Smooth muscle cell of the brain vasculature (primary cell): ENCODE measurements at places on chromosomes 12 and 14.
A peak's percentile ranks its signal among the peaks of the same experiment; 100 is the strongest.

DNA sequence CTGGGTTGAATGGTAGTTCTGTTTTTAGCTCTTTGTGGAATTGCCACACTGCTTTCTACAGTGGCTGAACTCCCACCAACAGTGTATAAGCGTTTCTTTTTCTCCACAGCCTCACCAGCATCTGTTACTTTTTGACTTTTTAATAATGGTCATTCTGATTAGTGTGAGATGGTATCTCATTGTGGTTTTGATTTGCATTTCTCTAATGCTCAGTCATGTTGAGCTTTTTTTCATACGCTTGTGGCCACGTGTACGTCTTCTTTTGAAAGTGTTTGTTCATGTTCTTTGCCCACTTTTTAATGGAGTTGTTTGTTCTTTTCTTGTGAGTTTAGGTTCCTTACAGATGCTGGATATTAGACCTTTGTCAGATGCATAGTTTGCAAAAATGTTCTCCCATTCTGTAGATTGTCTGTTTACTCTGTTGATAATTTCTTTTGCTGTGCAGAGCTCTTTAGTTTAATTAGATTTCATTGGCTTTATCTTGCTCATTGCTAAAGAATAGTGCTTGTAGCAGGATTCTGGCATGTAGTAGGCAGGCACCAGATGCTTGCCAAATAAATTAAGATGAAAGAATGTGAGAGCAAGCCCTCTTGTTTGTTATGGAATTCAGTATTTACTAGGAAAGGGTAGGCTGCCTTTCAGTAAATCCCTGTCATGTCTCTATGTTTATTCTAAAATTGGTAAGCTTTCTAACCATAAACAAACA is 86.8 kb downstream of the PDE3A start:
- DNase-seq = no peak

- no peak for DNase-seq
Observed at GRCh38 chr14:77059276-77059915, 30.9 kb upstream of the IRF2BPL start.

- peak; percentile 15 for DNase-seq
Observed at GRCh38 chr12:91852634-91853033, 293.0 kb downstream of the BTG1 start.

GRCh38 chr14:36718216-36718615 is 56.6 kb downstream of the PAX9 start:
- no peak for DNase-seq

DNA sequence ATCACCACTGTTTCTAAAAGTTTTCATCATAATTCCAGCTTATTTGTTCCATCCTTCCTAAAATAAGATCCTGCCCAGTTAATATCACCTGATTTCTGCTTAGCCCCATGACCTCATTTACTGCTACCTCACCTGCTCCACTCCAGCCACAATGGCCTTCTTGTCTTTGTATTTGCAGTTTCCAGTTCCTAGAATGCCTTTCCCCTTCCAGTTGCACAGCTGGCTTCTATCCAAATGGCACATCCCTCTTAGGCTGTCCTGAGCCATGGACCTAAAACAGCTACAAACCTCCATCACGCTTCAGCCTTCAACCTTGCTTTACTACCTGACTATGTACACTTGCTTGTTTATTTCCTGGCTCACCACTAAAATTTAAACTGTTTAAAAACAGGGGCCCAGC is 6.5 kb upstream of the LGMN start:
- DNase-seq = no peak

- no peak for DNase-seq
Observed at GRCh38 chr12:60752589-60752988, 1156.8 kb downstream of the SLC16A7 start.

DNA sequence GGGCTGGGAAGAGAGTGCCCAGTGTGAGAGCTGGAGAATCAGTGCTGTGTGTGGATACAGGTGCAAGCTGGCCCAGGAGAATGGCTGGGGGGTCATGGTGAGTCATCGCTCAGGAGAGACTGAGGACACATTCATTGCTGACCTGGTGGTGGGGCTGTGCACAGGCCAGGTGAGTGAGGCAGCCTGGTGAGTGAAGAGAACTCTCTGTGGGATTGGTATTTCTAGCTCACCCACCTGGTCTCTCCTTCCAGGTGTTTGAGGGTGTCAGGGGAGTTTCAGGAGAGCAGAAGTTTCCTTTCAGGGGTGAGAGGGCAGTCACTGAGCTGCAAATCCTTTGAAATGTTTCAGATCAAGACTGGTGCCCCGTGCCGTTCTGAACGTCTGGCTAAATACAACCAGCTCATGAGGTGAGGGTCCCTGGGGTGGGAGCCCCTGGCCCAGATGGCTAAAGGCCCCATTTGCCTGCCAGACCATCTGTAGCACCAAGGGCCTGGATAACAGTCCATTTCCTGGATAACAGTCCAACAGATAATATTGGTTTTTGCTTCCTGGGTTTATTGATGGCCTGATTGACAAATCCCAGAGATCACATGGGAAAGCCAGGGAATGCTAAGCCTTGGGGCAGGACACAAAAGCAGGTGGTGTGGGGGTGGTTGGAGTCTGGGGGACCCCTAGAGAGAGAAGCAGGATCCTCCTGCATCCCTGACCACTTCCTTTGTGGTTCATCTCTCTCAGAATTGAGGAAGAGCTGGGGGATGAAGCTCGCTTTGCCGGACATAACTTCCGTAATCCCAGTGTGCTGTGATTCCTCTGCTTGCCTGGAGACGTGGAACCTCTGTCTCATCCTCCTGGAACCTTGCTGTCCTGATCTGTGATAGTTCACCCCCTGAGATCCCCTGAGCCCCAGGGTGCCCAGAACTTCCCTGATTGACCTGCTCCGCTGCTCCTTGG is 5.5 kb upstream of the ATN1 start:
- DNase-seq = no peak

DNA sequence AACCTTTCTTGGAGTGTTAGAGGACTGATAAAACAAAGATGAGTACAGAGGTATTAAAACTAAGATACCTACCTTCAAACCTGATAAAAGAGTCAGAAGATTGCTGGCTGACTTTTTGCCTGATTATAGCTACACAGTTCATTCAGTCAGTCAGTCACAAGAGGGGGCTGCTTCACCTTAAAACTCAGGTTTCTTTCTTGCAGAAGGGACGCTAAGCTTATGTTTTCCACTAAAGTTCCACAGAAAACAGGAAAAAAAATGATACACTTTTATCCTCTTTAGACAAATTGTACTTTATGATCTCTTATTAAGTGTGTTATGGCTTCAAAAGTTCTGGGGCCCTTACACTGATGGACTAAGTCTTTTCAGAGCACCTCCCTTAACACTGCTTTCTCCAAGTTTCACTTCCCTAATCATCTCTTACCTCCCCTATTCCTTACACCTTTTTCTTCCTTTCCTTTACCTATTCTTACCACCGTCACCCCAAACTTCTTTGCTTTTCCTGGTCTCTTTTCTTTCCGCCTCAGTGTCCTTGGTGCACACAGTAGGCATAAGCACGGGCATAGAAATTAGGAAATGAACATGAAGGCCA is 448.7 kb upstream of the OR4E1 start:
- no peak for DNase-seq

DNA sequence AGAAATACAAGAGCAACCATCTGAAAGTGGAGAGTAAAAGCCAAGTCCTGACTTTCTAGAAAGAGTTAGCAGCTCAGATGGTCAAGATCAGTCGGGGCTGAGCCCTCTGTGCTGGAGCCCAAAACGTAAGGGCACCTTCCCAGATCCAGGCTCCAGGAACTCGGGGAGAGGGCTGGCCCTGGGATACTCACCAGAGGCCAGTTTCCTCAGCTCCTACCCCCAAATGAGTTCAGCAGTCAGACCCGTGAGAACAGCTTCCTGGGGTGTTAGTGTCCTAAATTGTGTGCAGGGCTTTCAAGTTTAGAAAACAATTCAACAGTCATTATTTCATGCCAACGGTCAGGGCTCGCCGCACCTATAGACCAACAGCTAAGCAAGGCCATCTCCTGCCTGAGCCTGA is 147.6 kb upstream of the FKBP4 start:
- no peak for DNase-seq

DNA sequence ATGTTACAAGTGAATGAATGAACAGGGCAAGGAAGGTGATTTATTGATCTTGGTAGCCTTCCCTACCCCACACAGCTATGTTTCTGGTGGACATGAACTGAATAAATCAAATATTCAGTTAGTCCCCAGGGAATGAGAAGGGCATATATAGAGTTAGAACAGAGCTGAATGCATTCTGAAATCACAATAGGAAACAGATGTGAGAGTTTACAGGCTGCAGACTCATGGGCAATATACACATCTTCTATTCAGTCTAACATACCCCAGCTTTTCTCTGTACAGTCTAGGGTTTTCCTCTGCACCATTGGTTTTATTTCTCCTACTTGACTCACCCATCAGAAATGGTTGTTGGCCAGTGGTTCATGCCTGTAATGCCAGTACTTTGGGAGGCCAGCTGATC is 7.3 kb upstream of the STX2 start:
- DNase-seq = no peak

- DNase-seq = no peak
Observed at GRCh38 chr12:47982311-47982710, 18.9 kb downstream of the TMEM106C start.

GRCh38 chr12:7994731-7995205 is 37.7 kb upstream of the FOXJ2 start:
- DNase-seq = peak; percentile 36

- DNase-seq = no peak
Observed at GRCh38 chr12:79407671-79408622, 282.8 kb downstream of the PAWR start.

DNA sequence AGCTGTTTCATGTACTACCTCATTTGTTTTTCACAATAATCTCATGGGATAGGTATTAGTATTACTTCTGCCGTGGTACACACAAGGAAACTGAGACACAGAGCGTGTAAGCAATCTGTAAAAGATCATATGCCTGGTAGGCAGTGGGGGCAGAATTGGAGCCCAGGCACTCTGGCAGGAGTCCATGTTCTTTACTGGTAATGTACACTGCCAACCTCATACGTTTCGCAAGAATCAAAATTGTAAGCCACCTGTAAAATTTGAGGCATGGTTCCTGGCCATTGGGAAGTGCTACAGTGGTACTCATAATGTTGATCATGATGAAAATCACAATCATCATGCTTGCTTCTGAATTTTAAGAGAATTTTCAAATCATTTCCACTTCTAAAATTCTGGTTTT is 40.7 kb downstream of the TMTC1 start:
- DNase-seq = no peak

DNA sequence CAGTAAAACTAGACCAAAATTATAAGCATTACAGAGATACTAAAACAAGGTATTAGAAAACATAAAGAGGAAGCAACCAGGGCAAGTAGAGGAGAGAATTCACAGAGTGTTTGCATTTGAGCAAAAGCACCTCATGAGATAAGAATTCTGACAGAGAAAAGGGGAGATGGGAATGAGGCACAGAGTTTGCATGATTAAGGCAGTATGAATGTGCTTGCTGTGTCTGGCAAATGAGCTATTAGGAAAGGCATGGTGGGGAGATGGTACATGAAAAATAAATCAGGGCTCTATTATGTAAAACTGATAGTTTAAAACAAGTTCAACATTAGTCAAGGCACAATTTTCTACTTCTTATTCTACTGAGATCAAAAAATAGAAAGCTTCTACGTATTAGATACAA is 23.1 kb downstream of the GARIN6 start:
- no peak for DNase-seq

DNA sequence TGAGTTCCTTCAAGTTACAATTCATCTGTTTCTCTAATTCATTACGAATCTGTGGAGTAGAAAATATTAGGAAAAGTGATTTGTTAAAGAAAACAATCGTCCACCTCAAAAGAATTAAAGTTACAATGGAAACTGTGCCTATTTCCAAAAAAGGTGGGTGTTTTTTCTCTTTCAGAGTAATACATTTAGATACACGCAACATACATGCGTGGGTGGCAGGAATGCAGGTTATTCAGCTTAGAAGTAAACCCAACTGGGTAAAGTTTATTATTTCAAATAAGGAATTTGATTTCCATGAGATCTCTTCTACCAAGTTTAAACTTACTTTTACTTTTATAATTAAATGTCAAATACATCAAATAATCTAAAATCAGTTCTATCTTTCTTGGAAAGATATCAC is 52.2 kb downstream of the SSH1 start:
- DNase-seq = no peak

GRCh38 chr14:58167057-58167456 is 15.0 kb upstream of the ARMH4 start:
- DNase-seq = no peak

GRCh38 chr14:103854822-103855733 is 7.7 kb upstream of the PPP1R13B start:
- DNase-seq = no peak

- no peak for DNase-seq
Observed at GRCh38 chr14:34161351-34162082, 210.6 kb upstream of the EGLN3 start.

GRCh38 chr12:90953956-90954421 is 987 bp downstream of the CCER1 start:
- no peak for DNase-seq

- DNase-seq = no peak
Observed at GRCh38 chr12:111287125-111287900, 81.6 kb downstream of the PHETA1 start.

DNA sequence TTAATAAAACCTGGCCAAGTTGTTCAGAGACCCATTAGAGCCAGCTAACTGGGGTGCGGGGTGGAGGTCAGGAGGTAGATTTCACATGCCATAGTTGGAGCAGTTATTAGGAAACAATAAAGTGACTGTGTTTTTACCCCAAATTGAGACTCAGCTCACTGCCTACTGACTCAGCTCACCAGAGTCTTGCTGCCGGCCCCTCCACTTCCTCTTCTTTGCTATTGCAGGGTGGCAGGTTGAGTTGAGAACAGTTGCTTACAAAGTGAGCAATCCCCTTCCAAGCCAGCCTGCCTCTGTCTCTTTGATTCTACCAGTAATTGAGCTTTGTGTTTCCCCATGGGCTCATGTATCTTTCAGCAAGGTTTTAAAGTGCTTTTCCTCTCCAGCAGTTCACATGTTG is 12.9 kb downstream of the ST8SIA1 start:
- no peak for DNase-seq

DNA sequence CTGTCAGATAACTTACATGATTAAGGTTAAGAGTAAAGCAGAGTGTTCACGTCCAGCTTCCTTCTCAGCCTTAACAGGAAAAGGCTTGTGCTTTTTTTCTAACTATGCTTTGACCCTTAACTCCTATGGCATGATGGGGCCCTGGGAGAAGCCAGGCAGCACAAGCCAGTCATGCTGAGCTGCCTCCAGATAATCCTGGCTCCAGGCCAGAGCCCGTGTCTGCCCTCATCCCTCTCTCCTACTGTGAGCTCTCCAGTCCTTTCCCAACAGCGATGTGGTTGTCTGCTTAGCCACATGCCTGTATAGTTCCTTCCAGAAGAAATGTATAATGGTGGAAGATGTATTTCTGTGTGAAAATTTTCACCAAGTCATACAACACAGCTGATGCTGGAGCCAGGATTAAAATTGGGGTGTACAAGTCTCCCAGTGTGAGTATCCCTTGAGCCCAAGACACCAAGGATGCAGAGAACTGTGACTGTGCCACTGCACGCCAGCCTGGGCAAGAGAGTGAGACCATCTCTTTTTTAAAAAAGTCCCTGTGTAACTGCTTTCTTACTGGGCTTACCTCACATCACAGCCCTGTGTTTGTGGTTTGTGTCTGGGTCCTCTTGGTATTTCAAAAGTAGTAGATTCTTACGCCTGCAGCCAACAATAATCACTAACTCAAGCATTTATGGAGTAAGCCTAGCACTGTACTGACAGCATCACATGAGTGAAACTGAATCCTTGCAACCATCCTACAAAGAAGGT is 7.9 kb upstream of the ITFG2 start:
- DNase-seq = peak; percentile 85

GRCh38 chr12:104472748-104473147 is 16.0 kb downstream of the CHST11 start:
- no peak for DNase-seq
